ENCODE measurements at places on chromosomes 2 and 18.

- no peak for DNase-seq
Measured at GRCh38 chr2:59167514-59167913, 926.4 kb upstream of the FANCL start.

DNA sequence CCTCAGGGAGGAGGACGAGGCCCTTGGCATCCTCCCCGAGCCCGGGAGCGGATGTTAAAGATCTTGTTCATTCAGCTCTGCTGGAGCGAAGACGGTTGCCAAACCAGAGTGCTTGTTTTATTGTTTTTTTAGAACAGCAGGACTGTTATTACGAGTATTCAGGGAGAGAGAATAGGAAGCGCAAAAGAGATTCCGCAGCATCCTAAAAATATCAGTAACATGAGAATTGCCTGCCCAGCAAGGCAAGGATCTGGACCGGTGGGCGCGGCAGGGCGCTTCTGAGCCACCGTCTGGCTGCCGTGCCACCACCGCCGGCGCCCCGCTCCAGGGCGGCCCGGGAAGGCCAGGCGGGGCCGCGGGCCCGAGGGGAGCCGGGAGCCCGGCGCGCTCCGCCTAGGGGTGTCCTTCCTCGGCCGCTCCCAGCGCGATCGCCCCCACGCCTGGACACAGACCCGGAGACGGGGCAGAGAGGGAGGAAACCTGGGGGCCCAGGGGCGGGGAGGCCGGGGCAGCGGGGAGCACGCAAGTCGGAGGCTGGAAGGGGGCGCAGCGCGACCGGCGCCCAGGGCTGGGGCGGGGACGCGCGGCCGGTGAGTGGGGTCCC, 843 bp downstream of the CYS1 start:
- DNase-seq: peak; percentile 41

DNA sequence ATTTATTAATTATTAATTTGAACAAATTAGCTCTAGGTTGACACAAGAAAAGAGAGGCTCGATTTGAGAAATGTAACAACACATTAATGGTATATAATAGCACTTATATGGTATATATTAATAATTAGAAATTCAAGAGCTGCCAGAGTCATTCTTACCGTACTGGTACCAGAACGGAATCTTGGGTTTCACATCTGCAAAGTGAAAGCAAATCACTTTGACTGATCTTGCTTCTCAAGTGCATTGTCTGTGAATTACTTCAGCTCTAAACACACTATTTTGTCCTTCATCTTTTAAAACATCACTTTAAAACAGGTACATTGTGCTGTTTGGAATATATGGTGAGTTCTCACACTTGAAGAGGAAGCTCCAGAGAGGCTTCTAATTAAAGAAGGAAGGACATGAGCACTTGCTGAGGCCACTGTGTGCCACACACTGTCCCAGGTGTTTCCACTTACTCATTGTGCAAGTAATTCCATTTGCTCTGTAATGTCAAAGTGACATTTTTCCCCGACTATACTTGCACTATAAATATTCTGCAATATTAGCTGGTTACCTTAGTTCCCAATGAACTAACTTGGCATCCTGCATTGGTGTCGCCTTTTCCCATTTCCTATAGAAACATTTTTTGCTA, 85.8 kb downstream of the PLA2R1 start:
- no peak for DNase-seq

DNA sequence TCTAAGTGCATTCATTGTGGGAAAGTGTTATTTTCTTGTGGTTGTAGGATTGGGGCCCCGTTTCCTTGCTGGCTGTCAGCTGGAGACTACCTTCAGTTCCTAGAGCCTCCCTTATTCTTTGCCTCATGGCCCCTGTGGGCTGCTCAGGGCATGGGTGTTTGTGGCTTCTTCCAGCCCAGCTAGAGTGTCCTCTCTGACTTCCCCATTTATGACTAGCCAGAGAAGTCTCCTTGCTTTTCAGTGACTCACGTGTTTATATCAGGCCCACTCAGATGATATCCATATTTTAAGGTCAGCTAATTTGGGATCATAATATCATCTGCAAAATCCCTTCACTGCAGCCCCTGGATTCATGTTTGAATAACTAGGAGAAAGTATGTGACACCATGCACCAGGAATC, 62.8 kb downstream of the DTNA start:
- DNase-seq: no peak

GRCh38 chr2:26692897-26693849, 651 bp downstream of the KCNK3 start:
- DNase-seq: no peak

DNA sequence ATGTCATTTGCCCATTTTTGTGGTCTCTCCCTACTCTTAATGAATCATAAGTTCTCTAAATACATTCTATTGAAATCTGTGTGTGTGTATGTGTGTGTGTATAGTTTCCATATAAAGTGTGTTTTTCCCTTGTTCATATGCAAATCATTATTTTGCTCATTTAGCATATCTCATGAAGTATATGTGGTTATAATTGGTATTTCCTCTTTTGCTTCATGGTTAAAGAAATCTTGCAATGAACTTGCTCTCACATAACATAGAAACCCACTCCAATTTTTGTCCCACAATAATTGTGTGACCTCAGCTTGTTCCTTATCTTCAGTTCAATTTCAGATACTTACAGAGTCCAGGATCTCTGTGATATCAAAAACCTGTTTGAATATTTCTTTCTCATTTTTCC, 1.2 kb downstream of the CPO start:
- no peak for DNase-seq

- peak; percentile 2 for DNase-seq
Measured at GRCh38 chr2:71669058-71669456, 215.7 kb downstream of the DYSF start.

- no peak for DNase-seq
Measured at GRCh38 chr2:175063741-175064140, 58.6 kb upstream of the CHN1 start.

Data from prostate gland (tissue), 2 donors.